Esophagus muscularis mucosa (tissue), 4 donors: ENCODE measurements at places on chromosomes 7 and 10. TPM values are rescaled to one million over a fixed set of nuclear protein-coding genes. Genes with fewer than 3 reads are reported as not detected.
A peak's percentile ranks its signal among the peaks of the same experiment; 100 is the strongest.

DNA sequence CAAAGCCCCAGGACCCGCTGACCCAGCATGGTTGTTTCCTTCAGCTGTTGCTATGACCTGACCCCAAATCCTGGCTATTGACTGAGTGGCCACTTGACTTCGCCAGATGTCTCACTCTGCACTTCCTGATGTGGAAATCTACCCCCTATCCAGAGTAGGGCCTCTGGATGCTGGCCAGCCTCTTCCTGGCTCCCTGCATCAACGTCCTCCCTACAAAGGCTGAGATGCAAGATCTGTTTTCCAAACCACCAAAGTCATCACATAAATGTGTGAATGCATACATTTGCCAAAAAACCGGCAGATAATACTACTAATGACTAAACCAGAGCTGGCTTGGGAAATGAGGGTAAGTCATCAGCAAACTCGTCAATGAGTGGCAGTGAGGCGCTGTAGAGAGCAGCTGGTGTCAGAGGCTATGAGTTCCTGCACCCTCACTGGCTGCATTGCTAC, 70.4 kb downstream of the PYROXD2 start:
- no peak overlapping the region for H3K4me3 ChIP-seq
- peak; percentile 97 for DNase-seq
- peaks cover 22% of the 10 kb centered on the region for H3K4me1 ChIP-seq

PIK3AP1 gene
- total RNA-seq = 5.5 TPM

GRCh38 chr7:105429746-105430612, 41.3 kb upstream of the SRPK2 start:
- no peaks in the 10 kb centered on the region for H3K27me3 ChIP-seq
- peaks cover 4% of the 10 kb centered on the region for H3K4me1 ChIP-seq
- no peak overlapping the region for H3K4me3 ChIP-seq

DNA sequence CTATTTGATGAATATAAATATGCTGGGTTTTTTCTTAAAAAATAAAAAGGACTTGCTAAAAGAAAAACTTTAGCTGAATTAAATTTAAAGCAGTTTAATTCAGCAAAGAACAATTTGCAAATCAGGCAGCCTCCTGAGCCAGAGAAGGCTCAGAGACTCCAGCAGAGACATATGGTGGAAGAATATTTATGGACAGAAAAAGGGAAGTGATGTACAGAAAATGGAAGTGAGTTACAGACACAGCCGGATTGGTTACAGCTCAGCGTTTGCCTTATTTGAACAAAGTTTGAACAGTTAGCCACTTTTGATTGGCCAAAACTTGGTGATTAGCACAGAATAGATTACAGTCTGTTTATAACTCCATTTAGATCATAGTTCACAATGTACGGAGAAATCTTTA, 110.3 kb downstream of the GAD2 start:
- no peaks in the 10 kb centered on the region for H3K4me1 ChIP-seq
- DNase-seq = no peak
- no peaks in the 10 kb centered on the region for H3K27me3 ChIP-seq
- H3K36me3 ChIP-seq = no peaks in the 10 kb centered on the region
- no peak overlapping the region for H3K4me3 ChIP-seq
- no peak overlapping the region for H3K27ac ChIP-seq
